Amniotic epithelial cell (primary cell): ENCODE measurements at places on chromosomes 4 and X.

DNA sequence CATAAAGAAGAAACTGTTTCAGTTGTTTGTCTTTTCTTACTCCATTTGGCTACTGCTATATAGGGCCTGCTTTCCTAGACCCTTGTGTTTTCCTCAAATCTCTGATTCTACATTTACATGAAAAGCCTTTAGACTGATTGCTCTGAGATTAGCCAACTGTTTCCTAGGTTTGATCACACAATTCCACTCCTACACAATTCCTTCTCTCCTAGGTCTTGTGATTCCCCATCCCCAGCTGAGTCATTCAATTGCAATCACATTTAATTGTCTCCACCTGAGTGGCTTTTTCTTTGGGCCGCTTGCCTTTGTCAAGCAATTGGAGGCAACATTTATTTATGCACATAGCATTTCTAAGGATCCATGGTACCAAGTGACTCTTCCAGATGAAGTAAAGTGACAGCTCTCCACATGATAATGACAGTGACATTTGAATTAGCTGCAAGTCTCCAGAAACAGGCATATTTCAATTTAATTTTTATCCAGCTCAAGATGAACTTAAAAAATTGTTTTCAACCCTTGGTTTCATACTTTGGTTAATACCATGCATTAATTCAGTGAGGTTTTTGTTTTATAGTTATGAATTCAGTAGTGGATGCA, 35.8 kb downstream of the ATXN3L start:
- DNase-seq, result peak; percentile 76

GRCh38 chrX:132810964-132811712, 147.3 kb downstream of the HS6ST2 start:
- no peak for DNase-seq

DNA sequence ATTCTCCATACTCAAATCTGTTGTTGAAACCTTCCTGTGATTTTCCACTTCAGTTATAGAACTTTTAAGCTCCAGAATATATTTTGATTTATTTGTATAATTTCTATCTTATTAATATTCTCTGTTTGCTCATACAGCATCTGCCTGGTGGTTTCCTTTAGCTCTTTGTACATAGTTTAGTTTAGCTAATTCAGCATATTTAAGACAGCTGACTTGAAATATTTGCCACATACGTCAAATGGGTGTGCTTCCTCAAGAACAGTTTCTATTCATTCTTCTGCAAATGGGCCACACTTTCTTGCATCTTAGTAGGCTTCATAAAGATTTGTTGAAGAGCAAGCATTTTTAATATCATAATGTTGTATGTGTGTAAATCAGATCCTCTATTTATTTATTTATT, 101.8 kb downstream of the MAGEC1 start:
- no peak for DNase-seq

- DNase-seq, result no peak
Measured at GRCh38 chr4:177505171-177505615, 63.0 kb upstream of the AGA start.

- DNase-seq, result no peak
Measured at GRCh38 chr4:151841107-151841506, 80.3 kb upstream of the GATB start.

GRCh38 chr4:23233596-23233995, 540.9 kb downstream of the GBA3 start:
- DNase-seq, result no peak

DNA sequence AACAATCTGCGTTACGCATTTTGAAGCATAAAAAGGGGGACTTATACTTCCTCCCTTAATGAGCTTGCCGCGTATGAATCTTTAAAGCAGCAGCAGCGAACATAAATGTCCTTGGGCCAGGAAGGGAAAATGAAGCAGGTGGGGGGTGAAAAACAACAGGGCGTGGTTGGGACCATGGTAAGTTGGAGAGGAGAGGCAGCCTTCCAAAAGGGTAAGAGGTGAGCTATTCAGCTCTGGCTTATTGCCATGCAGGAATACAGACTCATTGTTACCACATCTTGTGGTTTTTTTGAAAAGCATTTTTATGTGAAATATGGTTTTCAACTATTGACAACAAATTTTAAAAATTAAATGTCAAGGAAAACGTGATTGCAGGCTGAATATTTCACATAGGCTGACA, 710.7 kb upstream of the FAM241A start:
- DNase-seq, result peak; percentile 44

DNA sequence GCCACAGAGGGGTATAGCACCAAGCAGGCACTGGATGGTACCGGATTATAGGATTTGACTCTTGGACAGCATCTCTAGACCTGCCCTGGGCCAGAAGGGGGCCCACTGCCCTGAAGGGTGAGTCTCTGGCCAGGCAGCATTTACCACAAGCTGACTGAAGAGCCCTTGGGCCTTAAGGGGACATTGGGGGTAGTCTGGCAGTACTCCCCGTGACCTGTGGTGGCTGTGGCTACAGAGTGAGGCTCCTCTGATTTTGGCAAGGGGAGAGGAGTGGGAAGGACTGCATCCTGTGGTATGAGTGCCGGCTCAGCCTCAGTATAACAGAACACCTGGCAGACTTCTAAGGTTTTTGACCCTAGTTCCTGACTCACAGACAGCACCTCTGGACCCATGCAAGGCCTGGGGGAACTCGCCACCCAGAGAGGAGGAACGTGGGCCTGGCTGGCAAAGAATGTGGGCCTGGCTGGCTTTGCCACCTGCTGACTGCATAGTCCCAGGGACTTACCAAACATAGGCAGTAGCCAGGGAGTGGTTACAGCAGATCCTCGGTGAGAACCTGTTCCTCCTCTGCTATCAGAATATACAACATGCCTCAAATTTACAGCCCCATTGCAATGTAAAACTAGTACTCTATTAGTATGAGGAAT, 48.1 kb downstream of the ABCB7 start:
- no peak for DNase-seq

DNA sequence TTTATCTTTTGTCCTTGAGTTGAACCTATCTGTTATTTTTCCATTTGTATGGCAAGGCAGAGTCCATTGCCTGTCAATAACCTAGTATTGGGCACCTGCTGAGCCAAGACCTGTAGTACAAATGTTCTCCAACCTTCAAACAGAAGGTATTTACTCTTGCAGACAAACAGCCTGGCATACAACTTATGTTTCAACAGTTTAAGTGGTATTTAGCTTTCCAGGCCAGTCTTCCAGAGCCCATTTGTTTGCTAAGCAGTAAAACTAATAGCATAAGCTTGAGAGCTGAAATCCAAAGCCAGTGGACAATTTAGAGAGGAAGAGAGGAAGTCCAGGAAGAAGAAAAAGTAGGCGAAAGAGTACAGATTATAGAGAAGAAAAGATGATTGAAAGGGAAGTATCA, 979.3 kb downstream of the GLUD2 start:
- no peak for DNase-seq

DNA sequence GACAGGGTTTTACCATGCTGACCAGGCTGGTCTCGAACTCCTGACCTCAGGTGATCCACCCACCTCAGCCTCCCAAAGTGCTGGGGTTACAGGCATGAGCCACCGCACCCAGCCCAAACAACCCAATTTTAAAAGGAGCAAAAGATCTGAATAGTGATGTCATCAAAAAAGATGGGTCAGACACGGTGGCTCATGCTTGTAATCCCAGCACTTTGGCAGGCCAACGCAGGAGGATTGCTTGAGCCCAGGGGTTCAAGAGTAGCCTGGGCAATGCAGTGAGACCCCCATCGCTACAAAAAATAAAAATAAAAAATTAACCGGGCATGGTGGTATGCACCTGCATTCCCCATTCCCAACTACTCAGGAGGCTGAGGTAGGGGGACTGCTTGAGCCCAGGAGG, 6.1 kb downstream of the ELF2 start:
- no peak for DNase-seq

GRCh38 chr4:159190651-159191050, 87.8 kb downstream of the RAPGEF2 start:
- DNase-seq, result no peak

GRCh38 chr4:150578745-150579501, 3.0 kb upstream of the MAB21L2 start:
- DNase-seq, result peak; percentile 86
